ENCODE measurements at places on chromosomes 13 and 19.
A peak's percentile ranks its signal among the peaks of the same experiment; 100 is the strongest.

GRCh38 chr13:109857803-109858202 lies 71.4 kb upstream of the IRS2 start:
- no peak for DNase-seq

GRCh38 chr19:10871711-10872545 lies 575 bp downstream of the CARM1 start:
- DNase-seq, result peak; percentile 24

DNA sequence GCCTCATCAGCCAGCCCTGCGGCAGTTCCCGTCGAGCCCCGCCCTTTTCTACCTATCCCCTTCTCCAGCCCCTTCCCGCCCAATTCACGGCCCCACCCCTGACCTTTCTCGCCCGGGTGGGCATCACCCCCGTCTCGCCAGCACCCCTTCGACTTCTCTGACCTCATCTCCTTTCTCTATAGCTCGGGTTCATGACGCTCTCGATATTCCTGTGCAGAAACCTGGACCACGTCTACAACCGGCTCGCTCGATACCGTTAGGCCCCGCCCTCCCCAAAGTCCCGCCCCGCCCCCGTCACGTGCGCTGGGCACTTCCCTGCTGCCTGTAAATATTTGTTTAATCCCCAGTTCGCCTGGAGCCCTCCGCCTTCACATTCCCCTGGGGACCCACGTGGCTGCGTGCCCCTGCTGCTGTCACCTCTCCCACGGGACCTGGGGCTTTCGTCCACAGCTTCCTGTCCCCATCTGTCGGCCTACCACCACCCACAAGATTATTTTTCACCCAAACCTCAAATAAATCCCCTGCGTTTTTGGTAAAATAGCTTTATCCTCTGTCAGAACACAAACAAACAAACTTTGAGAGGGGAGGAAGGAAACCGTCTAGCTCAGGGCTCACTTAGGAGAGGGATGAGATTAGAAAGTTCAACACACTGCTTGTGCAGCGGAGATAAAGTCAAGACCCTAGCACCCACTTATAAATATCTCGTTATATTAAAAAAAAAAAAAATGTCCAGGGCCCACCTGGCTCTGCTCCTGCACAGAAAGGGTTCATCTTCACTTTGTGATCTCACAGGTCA lies 5.1 kb downstream of the CD37 start:
- DNase-seq, result no peak

DNA sequence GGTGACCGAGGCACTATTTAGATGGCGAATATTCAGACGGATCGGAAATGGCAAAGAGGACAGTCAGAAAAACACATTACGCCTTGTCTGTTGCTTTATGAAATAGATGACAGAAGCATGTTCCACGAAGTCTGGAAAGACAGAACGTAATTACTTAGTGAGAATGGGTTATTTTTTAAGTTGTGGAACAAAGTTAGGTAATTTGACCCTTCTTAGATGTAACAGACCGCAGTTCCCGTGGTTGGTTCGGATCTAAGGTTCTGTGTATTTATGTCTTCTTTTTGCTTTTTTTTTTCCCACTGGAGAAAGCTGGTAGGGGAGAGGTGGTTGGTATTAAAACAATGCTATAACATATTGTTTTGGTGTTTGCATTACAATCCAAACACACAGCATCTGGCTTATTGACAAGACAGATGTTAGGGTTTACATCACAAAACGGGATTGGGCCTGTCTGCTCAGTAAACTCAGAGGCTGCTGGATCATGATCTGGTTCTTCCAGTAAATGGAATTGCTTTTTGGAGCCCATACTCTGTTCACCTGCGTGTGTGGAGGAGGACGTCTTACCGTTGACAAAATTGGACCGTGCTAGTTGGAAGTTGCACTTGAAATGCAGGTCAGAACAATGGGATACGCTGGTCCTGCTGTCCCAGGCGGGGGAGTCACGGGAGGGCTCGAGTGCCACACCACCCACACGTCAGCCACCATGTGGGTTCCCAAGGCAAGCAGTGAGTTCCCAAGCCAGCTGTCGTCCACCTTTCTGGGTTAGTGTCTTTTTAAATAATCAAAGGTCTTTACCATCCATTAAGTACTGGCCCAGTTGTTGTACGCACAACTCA lies 13.8 kb downstream of the ATP11A start:
- DNase-seq, result no peak

DNA sequence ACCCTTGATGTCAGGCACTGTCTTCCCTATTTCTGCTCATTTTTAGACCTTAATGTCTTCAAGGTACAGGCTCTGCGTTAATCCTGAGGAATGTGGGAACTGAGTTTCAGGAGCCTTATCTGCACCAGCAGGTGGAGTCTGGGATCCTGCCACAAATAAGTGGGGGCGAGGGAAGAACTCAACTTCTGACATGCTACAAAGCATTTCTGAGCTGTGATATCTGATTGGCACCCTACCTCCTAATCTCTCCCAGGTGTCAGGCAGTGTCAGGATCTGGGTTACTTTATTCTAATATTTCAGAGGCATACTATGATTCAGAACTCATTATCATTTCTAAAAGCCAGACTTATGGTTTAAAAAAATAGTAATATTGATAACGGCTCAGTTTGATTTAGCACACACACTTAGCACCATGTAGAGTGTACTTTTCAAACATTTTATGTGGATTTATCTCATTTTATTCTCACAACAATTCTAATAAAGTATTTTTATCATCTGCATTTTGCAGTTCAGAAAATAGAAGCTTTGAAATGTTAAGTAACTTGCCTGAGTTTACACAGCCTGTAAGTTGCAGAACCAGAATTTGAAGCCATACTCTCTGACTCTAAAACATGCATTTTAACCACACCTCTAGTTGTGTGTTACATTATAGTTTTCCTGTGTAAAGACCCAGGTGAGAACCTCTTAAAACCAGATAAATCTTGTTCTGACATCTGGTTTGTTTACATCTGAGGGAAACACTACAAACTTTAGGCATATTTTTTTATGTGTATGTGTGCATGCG lies 358.6 kb downstream of the TDRD3 start:
- DNase-seq, result no peak

GRCh38 chr13:113967206-113967720 lies 6.6 kb downstream of the C13orf46 start:
- DNase-seq, result no peak

DNA sequence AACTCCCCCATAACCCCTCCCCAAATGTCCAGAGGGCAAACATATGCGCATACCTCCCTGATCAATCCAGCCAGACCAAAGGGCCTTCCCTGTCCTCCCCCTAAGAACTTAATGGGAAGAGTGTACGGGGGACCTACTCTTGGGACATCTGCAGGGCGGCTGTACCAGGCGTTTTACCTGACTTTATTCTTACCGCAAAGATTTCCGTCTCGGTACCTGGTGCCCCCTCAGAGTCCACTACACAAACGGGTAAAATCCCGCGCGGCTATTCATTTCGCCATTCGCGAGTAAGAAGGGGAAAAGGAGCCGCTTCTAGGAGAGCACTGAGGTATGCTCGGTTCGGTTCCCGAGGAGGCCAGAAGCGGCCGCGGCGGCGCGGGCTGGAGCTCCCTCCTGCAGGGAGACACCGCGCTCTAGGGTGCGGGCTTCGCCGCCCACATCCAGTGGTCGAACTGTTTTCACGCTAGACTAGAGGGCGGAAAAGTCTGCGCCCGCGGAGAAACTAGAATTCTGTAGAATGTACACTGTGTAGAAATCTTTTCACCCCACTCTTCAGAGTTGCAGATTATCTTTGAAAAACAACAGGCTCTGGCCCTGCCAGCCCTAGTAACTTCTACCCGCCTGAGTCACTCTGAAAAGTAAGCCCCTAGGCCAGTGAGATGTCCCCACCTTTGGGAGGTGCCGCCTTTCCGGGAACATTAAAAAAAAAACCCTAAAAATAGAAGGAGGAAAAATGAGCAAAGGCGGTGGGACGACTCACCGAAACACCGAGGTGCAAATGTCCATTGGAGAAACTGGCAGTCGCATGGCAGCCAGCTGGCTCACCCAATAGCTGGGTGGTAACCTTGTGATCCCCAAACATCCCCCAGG lies 3.8 kb upstream of the TSHZ3 start:
- no peak for DNase-seq

GRCh38 chr13:113491418-113491883 lies 940 bp upstream of the DCUN1D2 start:
- DNase-seq, result no peak

DNA sequence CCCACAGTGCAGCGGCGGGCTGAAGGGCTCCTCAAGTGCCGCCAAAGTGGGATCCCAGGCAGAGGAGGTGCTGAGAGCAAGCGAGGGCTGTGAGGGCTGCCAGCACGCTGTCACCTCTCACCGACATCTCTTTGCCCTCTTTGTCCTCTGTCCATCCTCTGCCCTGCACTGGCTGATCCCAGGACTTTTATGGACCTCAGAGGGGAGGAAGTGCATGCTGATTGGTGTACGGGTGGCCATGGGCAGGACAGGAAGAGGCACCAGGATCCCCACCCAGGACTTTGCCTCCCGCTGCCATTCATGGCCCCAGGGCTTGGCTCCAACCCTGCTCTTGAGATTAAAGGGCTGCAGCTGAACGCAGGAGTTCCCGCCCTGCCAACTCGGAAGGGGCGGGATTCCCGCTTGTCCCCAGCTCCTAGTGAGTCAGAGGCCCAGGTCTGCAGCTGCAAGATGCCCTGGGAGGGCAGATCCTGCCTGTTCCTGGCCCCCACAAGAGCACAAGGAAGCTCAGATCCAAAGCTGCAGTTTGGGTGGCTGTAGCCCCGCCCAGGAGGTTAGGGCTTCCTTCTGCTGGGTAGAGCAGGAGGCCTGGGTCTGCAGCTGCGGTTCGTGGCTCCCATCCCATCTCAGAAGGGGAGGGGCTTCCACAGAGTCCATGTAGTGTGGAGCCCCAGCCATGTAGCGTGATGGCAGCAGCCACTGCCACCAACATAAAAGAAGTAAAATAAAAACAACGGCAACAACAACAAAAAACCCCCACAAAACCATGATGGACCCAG lies 1716.7 kb downstream of the SLITRK1 start:
- no peak for DNase-seq

GRCh38 chr19:7545904-7546303 lies 10.4 kb downstream of the PNPLA6 start:
- DNase-seq, result no peak

Measured in CD4-positive, CD25-positive, alpha-beta regulatory T cell (primary cell).